ENCODE measurements at places on chromosomes 1 and 21. TPM values are rescaled to one million over a fixed set of nuclear protein-coding genes. Genes with fewer than 3 reads are reported as not detected.

Gene CA6
- 3.5 TPM for total RNA-seq

Gene ERG
- total RNA-seq, result not detected

Gene FAM229A
- 5.5 TPM for total RNA-seq

Gene OR6K2
- not detected for total RNA-seq

Gene LIPI
- not detected for total RNA-seq

Gene LCE2A
- total RNA-seq, result not detected

Gene E2F2
- 23.7 TPM for total RNA-seq

GRCh38 chr1:55059302-55060132, 20.2 kb downstream of the PCSK9 start:
- no peak for DNase-seq

- DNase-seq, result no peak
Measured at GRCh38 chr21:45019076-45019886, 55.1 kb upstream of the ADARB1 start.

- no peak for DNase-seq
Measured at GRCh38 chr21:29829564-29830275, 110.1 kb downstream of the GRIK1 start.

- DNase-seq, result no peak
Measured at GRCh38 chr1:154607106-154607608, 829 bp downstream of the ADAR start.

- no peak for DNase-seq
Measured at GRCh38 chr1:197374428-197374827, 106.4 kb downstream of the CRB1 start.

DNA sequence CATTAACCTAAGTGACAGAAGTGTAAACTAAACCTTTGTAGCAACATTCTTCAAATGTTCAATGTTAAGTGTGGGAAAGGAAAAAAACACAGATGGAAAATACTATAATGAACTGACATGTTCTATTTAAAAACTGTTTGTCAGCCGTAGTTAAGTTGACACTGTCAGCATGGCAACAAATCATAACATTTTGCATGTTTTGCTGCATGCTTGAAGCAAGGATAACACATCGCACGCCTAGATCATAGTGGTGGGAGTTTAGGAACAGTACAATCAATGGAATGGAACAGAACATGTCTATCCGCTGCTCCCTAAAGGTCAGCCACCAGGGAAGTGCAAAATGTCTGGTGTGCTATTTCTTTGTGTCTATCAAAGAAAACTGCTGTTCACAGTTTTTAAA, 62.5 kb upstream of the ESRRG start:
- DNase-seq, result no peak

DNA sequence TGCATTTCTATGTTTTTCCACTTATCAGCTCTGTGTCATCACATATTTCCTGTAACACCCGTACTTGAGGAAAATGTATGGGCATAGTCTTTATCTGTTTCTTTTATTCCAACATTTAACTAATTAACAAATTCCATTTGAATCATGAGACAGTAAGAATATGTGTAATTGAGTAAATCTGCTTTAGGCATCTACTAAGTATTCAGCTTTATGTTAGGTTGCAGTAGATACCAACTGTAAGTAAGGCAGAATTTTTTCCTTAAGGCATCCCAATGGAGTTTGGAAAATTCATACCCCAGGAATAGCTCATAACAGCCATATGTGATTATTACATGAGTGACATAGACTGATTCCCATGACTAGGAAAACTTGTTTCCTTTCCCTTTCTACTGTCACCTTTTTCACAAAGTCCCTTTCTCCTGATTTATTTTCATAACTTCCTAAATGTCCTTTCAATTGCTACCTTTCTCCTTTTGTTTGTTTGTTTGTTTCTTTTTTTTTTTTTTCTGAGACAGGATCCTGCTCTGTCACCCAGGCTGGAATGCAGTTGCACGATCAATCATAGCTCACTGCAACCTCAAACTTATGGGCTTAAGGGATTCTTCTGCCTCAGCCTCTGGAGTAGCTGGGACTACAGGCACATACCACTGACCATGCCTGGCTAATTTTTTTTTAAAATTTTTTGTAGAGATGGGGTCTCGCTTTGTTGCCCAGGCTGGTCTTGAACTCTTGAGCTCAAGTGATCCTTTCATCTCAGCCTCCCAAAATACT, 59.8 kb upstream of the CACYBP start:
- no peak for DNase-seq

- peak; percentile 50 for DNase-seq
Measured at GRCh38 chr1:38818175-38818976, 41.2 kb downstream of the RRAGC start.

DNA sequence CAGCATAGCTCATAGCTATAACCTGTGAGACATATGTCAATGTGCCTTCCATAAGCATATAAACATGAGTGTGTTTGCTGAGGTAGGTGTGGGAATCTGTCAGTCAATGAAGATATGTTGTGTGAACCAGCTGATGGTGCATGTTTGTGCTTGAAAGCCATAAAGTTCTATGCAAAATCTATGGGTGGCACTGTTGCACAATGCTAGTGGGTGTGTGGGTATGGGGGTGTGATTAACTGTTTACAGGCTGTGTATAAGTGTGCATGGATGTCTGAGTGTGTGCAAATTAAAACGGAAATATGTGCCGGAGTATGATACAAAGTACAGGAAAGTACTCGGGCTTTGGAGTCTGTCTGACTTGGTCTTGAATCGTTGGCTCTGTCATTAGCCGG, 1.0 kb upstream of the ATP2B4 start:
- peak; percentile 75 for DNase-seq

- no peak for DNase-seq
Measured at GRCh38 chr1:231557898-231558707, 29.6 kb downstream of the TSNAX start.

- no peak for DNase-seq
Measured at GRCh38 chr1:62989497-62989896, 205.6 kb downstream of the ATG4C start.

GRCh38 chr1:85316321-85316720, 39.9 kb upstream of the BCL10 start:
- DNase-seq, result no peak

DNA sequence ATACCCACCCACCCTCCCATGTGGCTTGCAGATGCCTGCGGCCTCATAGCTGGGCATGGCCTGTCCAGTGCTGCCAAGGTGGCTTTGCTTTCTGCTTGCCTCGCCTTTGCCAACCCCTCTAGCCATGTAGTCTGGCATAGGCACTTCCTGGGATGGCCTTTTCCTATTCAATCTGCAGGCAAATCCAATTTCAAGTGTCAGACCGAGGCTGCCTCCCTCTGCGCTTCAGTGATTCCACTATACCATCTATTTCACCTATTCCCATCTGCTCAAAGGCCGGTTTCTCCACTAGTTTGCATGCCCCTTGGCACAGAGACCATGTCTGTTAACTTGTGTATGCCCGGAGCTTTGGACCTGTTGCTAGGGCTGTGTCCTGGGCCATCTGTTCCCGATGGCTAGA, 3.8 kb upstream of the ZBTB21 start:
- DNase-seq, result no peak

- DNase-seq, result peak; percentile 18
Measured at GRCh38 chr1:55640708-55641473, 425.7 kb upstream of the USP24 start.

DNA sequence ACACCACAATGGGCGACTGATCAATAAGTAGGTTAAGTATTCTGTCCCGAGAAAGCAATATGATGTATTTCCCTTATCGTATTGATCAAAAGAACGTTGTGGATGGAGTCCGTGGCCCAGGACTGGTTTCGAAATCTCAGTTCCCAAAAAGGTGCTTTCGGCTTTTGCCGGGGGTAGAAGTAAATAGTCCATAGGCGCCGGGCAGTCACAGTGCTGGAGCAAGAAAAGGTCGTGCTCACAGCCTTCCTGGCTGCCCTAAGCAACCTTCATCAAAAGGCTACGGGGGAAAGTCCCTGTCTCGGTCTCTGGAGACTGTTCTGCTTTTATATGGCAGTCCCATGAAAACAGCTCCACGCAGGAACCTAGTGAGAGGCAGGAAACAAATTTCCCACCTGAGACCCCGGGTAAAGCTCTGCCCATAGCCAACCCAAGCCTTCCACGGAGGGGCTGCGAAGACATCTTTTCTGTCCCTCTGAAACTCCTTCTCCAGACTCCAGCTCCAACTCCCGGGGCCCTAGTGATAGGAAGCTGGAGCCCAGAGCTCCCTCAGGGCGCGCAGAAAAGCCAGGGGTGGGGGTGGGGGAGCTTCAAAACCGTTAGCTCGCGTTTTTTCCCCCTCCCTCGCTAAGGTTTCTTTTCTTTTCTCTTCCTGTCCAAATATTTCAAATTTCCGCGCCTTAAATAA, 7.0 kb downstream of the CDKN2C start:
- DNase-seq, result peak; percentile 39

- no peak for DNase-seq
Measured at GRCh38 chr1:110125810-110126209, 13.6 kb downstream of the UBL4B start.

- DNase-seq, result no peak
Measured at GRCh38 chr1:209416716-209417115, 166.8 kb upstream of the CAMK1G start.

DNA sequence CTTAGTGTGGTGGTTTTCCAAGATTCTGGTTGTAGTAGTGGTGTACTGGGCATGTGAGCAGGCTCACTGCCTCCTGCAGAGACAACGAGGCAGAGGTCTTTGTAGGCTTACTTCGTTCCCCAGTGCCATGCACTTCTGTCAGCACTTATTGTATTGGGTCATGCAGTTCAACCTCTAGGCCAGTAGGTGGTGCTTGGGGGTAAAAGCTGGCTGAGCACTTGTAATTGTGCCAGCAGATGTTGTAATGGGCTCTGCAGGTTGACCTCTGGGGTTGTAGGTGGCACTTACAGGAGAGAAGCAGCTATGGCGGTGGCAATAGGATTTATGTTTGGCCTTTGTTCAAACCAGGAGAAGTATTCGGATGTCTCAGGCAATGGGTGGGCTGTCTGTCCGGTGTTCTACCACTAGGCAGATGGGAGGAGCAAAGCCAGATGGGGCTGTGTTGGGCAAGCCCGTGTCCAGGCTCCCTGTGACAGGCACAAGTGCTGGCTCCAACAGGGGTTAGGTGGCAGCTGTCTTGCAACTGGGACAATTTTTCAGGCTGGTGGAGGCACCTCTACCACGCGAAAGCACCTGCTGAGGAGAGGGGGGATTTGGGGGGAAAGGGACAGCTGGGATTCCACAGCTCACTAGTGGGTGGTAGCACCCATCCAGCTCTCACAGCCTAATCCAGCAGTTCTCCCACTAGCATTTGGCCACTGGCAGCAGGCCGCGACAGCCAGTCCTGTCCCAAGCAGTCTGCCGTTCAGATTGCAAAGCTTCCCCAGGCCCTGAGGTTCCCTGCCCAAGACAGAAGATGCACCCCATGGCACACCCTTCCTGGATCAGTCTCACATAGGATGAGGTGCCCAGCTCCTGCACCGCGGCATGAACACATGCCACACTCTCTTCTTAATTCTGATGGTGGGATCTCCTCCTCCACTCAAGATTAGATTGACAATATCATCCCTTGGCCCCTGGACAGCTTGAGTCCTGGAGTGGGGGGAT, 274.5 kb downstream of the CTH start:
- DNase-seq, result peak; percentile 61

DNA sequence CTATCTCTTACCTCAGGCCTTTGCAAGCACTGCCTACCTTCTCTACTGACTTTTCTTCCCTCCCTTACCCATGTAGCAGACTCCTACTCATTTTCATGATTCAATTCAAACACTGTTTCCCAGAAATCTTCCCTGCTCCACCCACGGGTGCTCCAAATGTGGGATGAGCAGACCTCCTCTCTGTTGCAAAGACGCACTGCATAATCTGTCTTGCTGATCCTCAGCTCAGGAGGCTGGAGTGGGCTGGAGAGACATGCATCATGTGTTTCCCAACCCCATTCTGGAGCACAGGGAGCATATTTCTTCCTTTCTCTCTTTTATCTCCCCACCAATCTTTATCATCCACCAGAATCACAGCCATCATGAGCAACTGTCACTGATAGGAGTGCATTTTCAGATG, 459.9 kb upstream of the NFIA start:
- no peak for DNase-seq

- no peak for DNase-seq
Measured at GRCh38 chr1:2349806-2350205, 41.5 kb downstream of the MORN1 start.

GRCh38 chr1:118084400-118084799, 100.6 kb downstream of the SPAG17 start:
- no peak for DNase-seq

DNA sequence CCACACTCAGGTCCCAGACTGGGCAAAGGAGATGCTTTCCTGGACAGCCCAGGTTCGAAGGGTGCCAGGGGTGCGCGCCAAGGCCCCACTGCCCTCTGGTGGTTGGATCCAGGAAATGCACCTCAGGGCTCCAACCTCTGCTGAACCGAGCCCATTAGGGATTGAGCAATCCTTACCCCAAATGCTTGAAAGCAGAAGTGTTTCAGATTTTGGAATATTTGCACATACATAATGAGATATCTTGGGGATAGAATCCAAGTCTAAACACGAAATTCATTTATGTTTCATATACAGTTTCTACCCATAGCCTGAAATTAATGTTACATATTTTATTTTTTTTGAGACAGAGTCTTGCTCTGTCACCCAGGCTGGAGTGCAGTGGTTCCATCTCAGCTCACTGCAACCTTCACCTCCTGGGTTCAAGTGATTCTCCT, 57.4 kb downstream of the SLC9A1 start:
- peak; percentile 80 for DNase-seq

DNA sequence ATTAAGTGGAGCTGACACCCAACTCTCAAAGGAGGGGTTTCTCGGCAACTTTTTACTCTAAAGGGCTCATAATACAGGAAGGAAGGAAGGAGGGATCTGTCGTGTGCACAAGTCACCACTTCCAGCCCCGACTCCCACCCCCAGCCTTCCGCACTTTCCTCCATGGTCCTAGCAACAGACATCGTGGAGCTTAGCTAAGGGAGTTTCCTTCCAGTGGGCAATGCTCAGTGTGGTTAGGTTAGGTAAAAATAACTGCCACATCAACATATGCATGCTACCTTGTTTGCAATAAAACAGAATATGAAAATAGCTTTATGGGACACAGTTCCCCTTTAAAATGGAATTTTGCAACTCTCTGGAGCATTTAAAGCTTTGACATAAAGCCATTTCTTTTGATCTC, 35.2 kb downstream of the KANK4 start:
- no peak for DNase-seq

- DNase-seq, result no peak
Measured at GRCh38 chr1:94949681-94950661, 23.1 kb upstream of the CNN3 start.

Measured in activated CD8-positive, alpha-beta T cell treated with anti-CD3 and anti-CD28 coated beads for 36 hours (primary cell).